ENCODE measurements at places on chromosomes 12 and 14.

DNA sequence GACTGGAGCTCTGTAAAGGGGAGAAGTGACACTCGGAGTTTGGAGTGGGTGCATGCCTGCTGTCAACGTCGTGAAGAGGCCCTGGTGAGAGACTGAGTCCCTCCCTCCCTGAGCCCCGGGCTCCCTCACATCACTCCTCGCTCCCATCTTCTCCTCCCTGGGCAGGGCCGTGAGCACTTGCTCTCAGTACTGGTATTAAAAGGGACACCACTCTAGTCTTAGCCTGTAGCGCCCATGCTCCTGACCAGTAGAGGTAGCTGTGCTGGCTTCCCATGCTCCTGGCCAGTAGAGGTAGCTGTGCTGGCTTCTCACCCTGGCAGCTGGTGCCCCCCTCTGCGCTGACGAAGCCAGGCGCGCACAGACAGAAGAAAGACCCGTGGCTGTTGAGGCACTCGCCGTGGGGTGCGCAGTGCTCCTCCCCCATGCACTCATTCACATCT, 14.7 kb downstream of the ISCA2 start:
- DNase-seq, result no peak

DNA sequence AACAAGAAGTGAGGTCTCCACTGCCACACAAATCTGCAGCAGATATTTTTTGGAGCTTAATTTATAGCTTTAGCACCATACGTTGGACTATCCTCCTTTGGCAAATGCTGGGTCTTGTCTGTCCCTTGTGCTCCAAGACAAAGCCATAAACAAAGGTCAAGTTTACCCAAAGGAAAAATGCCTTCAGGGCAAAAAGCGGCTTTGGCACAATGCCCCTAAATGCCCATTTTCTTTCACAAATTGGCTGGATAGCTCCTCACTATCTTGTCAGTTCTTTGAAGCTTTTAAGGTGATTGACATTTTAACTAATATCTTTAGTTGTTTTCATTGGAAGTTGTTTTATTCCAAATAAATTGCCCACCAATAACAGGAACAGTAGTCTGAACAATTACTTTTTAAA, 59.6 kb downstream of the EML5 start:
- no peak for DNase-seq

GRCh38 chr14:92993302-92993701, 70.4 kb downstream of the CHGA start:
- DNase-seq, result no peak

DNA sequence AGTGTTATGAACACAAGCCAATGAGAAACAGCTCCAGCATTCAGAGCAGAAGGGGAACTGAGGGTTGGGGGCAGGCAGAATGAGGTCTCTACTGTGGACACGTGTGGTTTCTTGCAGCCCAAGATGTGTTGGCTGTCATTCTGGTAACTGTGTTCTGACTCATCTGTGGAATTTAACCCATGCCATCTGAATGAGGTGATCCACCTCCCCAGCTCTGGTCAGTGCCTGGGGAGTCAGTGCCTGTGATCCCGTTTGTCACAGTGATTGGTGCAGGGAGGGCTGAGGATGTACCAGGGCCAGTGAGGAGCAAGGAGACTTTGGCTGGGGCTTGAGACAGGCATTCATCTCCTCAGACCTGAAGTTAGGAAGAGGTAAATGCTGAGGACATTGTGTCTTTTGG, 216.8 kb downstream of the MSRB3 start:
- peak; percentile 6 for DNase-seq

DNA sequence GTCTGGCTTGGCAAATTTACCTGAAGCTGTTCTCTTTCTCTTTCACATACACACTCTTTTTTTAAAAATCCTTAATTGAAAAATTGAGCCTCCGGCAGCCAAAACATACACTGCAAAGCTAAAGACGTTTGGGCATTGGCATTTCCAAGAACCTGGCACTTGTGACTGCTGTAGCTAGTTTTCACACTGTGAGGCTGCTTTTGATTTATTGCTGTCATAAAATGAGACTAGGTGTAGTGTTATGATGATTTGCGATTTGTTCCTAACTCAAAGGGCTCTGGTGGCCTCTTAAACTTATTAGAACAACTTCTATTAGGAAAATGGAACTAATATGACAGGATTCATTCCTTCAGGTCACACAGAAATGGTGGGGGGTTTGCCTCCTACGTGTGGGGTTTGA, 377.1 kb upstream of the FAR2 start:
- DNase-seq, result no peak

DNA sequence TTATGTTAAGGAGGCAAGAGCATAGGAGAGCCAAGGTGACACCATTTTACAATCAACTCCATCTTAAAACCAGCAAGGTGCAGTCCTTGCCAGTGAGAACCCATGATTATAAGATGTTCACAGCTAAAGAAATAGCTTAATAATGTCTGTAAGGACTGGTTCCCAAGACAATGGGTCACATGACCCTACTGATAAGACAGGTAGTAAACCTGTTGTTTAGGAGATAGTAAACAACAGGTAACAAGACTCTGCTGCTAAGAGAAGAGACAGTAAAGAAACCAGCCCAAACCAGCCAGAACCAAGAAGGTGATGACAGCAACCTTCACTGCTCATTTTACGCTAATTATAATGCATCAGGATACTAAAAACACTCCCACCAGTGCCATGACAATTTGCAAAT, 23.2 kb upstream of the BCAT1 start:
- DNase-seq, result no peak

- DNase-seq, result no peak
Observed at GRCh38 chr12:92107621-92108131, 38.0 kb downstream of the BTG1 start.
